ENCODE measurements at places on chromosomes 12 and 14.

GRCh38 chr12:119885549-119885948 is 8.4 kb upstream of the CIT start:
- DNase-seq = no peak

- no peak for DNase-seq
Observed at GRCh38 chr12:26150736-26151450, 26.1 kb upstream of the BHLHE41 start.

DNA sequence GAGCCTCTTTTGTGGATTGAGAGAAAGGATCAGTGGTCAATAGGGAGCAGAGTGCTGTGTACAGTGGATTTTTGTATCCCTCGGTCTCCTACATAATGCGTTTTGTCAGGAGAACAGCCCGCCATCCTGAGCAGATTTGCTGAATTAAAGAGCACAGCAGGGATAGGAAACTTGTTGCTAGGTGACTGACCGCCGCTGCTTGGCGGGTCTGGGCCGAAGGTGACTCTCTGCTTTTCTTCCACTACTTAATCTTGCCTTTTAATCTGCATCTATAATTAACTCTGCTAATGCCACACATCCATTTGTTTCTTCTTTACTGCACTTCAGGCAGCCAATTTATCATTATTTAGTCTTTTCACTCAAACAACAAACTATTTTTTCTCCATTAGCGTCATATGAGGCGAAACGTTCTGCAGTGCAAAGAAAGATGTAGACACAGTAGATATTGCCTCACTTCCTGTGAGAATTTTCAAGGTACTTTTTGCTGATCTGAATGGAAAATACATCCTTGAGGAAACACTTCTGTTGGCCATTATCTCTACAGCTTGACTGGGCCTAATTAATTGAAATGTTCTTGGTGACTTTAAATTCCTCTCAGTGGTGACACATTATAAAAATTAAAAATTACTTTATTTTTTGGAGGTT is 108.0 kb downstream of the PPM1A start:
- DNase-seq = no peak

GRCh38 chr14:38367922-38368321 is 112.0 kb upstream of the CLEC14A start:
- no peak for DNase-seq

DNA sequence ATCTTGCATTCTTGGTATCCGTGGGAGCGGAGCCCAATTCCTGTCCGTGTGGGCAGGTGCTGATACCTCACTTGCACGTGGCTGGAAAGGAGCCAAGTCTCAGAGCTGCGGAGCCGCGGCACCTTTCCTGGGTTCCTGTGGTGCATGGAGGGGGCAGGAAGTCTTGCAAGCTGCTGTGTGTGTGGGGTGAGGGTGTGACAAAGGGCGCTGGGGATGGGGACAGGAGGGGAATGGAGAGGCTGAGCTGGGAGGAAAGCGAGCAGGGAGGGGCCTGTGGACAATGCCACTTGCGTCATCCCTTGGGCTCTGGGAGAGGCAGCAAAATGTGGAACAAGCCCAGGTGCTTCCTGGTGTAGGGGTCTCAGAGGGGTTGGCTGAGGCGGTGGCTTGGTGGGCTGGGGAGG is 86.7 kb downstream of the CALM1 start:
- no peak for DNase-seq

DNA sequence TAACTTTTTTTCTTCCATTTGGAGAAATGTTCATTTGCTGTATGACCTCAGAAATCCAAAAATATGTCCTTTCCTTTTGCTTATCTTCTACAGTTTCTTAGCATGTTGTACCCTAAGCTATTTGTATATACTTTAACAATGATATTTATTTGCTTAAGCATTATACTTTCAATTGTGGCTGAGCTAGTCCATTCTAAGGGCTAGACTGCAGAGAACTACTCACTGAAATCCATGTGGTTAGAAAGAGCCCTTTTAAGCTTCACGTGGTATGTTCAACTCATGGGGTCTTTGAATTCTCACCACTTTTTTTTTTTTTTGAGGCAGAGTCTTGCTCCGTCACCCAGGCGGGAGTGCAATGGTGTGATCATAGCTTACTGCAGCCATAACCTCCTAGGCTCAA is 122.5 kb downstream of the HMGA2 start:
- no peak for DNase-seq

GRCh38 chr12:50927766-50928224 is 24.5 kb upstream of the HIGD1C start:
- DNase-seq = no peak

DNA sequence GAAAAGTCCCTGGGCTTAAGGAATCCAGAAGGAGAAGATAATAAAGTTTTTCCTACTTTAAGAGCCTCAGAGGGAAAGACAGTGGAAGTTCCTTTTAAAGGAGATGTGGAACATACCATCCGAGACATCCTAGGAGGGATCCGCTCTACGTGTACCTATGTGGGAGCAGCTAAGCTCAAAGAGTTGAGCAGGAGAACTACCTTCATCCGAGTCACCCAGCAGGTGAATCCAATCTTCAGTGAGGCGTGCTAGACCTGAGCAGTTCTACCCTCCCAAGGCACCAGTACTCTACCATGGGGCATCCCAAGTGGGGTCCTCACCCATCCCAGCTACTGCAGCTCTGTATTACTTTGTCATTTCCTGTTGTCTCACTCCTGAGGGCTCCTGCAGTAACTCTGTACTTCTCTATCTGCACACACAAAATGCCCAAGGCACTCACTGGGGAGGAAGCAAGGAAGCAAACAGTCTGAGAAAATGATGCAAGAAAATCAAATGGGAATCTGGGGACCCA is 3.8 kb downstream of the TINF2 start:
- no peak for DNase-seq

GRCh38 chr12:78739653-78740052 is 124.9 kb upstream of the SYT1 start:
- DNase-seq = no peak

GRCh38 chr12:7032990-7033389 is 14.7 kb upstream of the LPCAT3 start:
- no peak for DNase-seq

DNA sequence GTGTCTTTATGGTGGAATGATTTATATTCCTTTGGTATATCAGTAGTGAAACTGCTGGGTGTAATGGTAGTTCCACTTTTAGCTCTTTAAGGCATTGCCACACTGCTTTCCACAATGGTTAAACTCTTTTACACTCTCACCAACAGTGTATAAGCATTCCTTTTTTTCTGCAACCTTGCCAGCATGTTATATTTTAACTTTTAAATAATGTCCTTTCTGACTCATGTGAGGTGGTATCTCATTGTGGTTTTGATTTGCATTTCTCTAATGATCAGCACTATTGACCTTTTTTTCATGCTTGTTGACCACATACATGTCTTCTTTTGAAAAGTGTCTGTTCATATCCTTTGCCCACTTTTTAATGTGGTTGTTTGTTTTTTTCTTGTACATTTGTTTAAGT is 142.5 kb downstream of the MSRB3 start:
- no peak for DNase-seq

- no peak for DNase-seq
Observed at GRCh38 chr12:75471902-75472890, 8.4 kb upstream of the GLIPR1 start.

- no peak for DNase-seq
Observed at GRCh38 chr14:105147671-105148603, 20.6 kb downstream of the JAG2 start.

- no peak for DNase-seq
Observed at GRCh38 chr12:12734054-12734453, 16.9 kb downstream of the CDKN1B start.

DNA sequence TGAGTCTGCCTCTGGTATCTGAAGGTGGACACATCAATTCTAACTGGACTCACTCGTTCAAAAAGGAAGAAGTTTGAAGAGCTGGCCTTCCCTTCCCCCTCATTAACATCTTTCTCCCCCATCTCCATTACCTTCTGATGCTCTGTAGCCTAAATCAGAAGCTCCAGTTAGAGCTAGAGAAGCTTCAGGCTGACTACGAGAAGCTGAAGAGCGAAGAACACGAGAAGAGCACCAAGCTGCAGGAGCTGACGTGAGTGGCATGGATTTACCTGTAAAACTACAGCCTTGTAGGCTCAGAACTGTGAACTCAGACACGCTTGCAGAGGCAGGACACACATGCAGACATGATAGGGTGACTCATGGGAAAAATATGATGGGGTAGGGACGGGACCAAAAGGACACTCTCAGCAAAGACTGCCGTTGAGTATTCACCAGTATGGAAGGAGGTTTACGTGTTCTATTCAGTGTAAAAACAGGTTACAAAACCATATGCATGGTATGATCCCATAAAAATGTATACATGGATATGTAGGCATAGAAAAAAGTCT is 14.3 kb upstream of the PIP4K2C start:
- no peak for DNase-seq

- no peak for DNase-seq
Observed at GRCh38 chr14:53108292-53109104, 44.6 kb downstream of the DDHD1 start.

- DNase-seq = no peak
Observed at GRCh38 chr14:74402401-74403251, 23.4 kb downstream of the SYNDIG1L start.

DNA sequence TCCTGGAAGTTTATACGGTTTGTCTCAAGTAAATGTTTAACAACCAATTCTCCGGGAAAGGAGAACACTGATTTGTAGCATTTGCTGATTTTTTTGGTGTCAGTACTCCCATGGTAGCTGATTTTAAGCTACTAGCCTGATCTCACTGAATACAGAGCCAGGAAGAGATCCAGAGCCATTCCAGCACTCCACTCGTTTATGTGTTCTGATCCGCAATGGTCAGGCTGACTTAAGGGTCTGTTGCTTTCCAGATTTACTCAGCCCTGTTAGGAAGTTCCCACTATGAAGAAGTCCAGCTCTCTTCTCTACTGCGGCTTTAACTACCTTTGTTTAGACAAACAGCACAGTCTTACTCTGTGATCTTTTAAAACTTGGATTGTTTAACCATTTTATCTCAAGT is 38.0 kb upstream of the NID2 start:
- no peak for DNase-seq

GRCh38 chr12:77377116-77377515 is 311.7 kb upstream of the E2F7 start:
- no peak for DNase-seq

GRCh38 chr12:54426690-54427089 is 7.6 kb upstream of the ITGA5 start:
- no peak for DNase-seq

- DNase-seq = peak; percentile 79
Observed at GRCh38 chr14:99479906-99480869, at the start of gene SETD3. Gene SETD3, minus strand, starts transcription at chr14:99480859. Its CDS starts 15,054 bp downstream, at chr14:99465805.

GRCh38 chr12:30877105-30877875 is 49.3 kb upstream of the TSPAN11 start:
- DNase-seq = no peak

DNA sequence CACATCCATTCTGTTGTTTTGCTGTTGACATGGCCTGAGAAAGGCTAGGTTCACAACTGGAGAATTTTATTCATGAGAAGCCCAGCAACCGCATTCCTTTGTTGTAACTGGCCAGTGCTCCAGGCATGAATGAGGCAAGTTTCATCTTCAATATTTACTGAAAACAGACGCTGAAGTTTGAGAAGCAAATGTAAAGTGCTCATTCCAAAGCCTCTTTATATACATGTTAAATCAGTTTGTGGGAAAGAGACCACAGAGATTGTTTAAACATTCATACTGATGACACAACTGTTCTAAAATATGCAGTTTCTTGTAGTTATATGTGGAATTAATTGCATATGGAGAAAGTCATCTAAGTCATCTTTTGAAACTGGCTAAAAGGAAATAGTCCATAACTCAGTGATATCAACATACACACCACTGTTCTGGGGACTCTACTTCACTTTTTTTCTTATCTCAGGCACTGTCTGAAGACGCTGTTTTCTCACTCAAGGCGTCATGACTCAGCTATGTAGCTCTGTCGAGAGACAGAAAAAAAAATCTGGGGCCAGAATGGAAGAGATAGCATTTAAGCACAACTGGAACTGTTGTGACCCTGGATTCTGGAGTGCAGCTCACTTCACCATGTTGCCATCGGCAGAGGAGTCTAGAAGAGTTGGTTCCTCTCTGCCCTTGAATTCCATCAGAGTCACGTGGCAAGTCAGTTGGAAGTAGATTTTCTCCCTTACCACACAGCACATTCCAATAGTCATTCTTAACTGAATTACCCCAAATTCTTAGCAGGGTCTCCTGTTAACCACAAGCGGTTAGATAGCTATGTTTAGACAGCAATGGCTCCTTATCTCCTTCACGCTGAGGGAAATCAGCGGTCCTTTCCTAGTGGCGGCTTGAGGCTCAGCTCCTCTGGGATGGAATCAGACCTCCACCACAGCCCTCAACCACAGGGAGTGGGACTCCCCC is 258.4 kb upstream of the HMGA2 start:
- no peak for DNase-seq

- no peak for DNase-seq
Observed at GRCh38 chr12:46916796-46917419, 91.1 kb upstream of the SLC38A4 start.

- no peak for DNase-seq
Observed at GRCh38 chr14:95008445-95009217, 148.7 kb downstream of the DICER1 start.

GRCh38 chr12:116400636-116401372 is 123.3 kb upstream of the MED13L start:
- DNase-seq = no peak

Measured in RKO (cell line).